ENCODE measurements at places on chromosomes 2 and 18.

- no peak for DNase-seq
Measured at GRCh38 chr18:65523461-65523860, 227.4 kb upstream of the CDH7 start.

DNA sequence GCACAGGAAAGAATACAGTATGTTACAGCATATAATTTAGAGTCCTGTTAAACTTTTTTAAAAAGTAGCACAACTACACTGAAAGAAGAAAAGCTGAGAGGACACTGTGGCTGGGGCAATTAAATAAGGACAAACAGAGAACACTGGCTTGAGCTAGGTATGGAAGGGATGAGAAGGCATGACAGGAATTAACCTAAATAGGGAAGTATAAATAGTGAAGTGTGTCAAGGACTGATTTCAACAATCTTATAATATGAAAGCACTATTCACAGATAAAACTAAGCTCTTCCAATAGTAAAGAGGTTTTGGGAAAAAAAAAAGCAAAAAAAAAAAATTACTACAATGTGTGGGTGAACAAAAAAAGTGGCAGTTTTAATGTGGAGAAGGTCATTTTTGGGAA is 45.5 kb downstream of the PPP3R1 start:
- no peak for DNase-seq

DNA sequence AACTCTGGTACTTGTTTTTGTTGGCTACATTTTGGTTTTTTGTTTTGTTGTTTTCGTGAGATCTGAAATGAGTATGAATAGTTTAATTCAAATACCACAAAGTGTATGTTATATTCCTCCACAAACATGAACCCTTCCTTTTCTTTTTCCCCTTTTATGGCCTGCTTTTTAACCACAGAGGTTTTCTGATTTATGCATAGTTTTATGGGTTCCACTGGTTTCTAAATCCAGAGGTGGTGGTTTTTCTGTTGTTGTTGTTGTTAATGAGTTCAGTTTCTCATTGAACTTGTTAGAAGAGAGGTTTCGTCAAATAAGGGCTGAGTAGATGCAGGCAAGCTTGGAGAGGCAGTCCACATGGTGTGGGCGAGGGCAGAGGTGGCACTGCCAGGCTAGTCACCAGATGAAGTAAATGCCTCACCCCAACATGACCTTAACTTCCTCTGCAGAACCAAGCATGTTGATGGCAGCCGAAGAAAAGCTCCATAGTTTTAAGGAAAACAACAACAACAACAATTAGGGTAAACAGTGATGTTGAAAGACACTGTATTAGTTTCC is 72.5 kb downstream of the RIF1 start:
- DNase-seq, result no peak

DNA sequence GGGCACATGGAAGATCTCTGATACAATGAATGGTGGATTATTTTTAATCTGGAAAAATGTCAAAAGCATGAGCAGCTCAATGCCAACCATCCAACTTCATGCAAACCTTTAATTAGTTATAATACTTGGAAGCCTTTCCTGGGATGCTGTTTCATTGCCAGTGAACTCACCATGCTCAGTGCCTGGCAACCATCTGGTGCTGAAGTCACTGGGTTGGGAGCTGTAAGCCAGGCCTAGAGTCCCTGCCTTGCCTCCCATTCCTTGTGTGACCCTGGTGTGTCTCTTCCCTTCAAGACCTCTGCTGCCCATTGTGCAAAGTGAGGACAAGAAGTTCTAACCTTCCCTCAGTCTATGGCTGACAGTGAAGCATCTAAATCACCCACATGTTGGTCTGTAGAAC is 458.7 kb downstream of the RNF144A start:
- DNase-seq, result no peak

- no peak for DNase-seq
Measured at GRCh38 chr2:161044095-161044865, 115.9 kb upstream of the TANK start.

DNA sequence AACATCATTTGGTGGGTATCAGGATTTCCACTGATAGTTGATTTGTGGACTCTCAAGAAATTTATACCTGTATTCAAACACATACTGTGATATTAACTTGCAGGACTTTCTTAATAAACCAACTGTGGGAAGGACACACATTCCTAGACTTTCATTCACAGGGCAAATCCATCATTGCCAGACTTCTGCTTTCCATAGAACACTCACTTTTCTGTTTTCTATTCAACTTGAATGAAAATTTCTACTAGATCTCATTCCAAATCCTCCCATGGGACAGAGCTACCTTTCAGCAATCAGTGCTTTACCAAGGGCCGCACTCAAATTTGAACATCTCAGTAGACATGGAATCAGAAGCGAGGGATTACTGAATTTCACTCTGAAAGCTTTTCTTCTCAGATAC is 612.5 kb downstream of the IRS1 start:
- DNase-seq, result no peak

DNA sequence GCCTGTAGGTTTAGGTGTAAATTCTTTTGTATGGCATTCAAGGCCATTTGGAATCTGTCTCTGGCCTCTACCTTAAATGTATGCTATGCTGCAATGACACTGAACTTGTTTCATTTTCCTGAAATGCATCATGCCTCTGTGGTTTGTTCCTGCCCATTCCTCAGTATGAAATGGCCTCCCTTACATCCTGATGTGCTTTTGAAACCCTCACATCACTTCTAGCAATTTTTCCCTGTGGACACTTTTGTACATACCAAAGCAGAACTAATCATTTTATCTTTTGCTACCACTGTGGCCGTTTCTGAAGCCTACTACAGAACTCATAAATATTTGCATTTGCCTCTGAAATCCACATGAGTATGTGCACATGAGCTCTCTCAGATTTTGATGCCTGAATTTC is 557.2 kb downstream of the ERBB4 start:
- DNase-seq, result no peak

DNA sequence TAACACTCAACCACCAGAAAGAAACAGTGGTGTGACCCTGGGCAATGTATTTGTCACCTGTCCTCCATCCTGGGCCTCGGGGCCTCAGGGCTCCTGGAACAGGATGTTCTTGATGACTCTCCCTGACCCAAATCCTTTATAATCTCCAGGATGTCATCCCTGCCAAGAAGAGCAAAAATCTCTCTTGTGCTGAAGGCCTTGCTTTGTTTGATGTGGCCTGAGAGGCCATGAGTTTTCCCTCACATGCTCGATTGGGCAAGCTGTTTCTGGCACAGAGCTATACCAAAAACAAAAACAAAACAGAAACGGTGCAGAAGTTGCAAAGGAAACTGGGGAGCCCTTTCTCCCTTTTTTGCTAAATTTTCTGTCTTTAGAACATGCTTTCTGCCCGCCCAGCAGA is 35.7 kb upstream of the ST3GAL5 start:
- no peak for DNase-seq

DNA sequence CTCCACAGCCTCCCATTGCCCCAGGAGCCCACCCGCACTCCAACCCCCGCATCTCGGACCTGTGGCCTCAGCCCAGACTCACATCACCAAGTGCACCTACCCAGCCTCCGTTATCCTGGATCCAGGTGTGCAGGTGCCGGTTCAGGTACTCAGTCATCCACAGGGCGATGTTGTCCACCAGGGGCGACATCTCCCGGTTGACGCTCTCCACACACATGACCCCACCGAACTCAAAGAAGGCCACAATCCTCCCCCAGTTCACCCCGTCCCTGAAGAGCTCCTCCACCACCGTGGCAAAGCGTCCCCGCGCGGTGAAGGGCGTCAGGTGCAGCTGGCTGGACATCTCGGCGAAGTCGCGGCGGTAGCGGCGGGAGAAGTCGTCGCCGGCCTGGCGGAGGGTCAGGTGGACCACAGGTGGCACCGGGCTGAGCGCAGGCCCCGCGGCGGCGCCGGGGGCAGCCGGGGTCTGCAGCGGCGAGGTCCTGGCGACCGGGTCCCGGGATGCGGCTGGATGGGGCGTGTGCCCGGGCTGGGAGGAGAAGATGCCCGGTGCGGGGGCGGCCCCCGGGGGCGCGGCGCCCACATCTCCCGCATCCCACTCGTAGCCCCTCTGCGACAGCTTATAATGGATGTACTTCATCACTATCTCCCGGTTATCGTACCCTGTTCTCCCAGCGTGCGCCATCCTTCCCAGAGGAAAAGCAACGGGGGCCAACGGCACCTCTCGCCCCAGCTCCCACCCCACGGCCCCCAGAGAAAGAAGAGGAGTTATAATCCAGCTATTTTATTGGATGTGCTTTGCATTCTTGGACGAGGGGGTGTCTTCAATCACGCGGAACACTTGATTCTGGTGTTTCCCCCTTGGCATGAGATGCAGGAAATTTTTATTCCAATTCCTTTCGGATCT is 1.3 kb downstream of the BCL2 start:
- peak; percentile 69 for DNase-seq

- no peak for DNase-seq
Measured at GRCh38 chr2:54577035-54577434, 120.9 kb downstream of the SPTBN1 start.

GRCh38 chr2:74281141-74281975 is 61.9 kb downstream of the SLC4A5 start:
- no peak for DNase-seq

GRCh38 chr2:23549051-23549450 is 164.1 kb downstream of the KLHL29 start:
- no peak for DNase-seq

DNA sequence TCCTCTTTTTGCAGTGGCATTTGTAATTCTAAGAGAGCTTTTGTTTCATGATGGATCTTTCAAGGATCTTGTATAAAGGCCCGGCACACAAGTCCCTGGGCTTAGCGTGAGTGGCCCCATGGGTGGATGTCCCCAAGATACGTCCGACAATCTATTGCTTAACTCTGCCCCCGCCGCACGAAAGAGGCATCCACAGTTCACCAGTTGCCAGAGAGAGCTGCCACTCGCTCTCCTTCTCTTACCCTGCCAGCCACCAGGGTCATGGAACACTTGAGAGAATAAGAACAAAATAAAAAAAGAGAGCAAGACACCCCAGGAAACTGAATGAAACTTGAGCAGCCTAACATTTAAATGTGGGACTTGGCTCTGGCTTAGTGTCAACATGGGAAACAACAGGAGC is 92.3 kb downstream of the CTAGE1 start:
- DNase-seq, result no peak

- peak; percentile 53 for DNase-seq
Measured at GRCh38 chr2:96144481-96145035, 682 bp downstream of the DUSP2 start.

DNA sequence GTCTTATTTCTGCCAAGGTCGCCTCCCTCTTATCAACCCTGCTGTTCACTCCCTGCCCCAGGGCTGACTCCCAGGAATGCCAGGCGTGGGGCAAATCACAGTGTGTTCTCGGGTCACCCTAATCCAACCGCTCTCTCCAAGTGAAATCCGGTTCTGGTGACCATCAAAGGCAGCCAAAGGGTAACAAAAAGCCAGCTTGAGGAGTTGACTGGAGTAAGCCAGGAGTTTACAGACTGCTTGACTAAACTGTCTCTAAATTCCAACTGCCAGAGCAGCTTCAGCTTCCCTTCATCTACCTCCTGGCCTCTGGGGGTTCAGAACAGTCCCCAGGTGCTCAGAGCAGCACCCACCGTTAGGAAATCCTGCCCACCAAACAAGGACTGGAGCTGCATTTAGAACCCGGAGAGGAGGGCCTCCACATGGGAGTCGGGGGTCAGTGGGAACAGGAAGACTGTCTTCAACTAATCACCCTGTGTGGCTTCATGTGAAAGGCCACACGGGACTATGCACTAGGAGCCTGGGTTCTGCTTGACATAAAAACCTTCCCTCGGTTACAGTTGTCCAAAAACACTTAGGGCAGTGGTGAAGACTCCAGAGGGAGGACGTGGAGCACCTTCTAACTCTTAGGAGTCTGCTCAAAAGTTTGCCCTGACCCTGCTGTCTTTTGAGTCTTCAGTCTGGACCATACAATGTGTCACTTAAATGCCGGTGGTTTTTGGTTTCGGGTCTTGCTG is 24.2 kb upstream of the MCFD2 start:
- no peak for DNase-seq

GRCh38 chr2:219508444-219508734 is 5.9 kb upstream of the ASIC4 start:
- no peak for DNase-seq

GRCh38 chr2:30223413-30223874 is 7.9 kb upstream of the LBH start:
- DNase-seq, result no peak

GRCh38 chr18:10524507-10525370 is 1.1 kb upstream of the NAPG start:
- no peak for DNase-seq
